NAMALWA (cell line): ENCODE measurements at places on chromosomes 1 and 21.

DNA sequence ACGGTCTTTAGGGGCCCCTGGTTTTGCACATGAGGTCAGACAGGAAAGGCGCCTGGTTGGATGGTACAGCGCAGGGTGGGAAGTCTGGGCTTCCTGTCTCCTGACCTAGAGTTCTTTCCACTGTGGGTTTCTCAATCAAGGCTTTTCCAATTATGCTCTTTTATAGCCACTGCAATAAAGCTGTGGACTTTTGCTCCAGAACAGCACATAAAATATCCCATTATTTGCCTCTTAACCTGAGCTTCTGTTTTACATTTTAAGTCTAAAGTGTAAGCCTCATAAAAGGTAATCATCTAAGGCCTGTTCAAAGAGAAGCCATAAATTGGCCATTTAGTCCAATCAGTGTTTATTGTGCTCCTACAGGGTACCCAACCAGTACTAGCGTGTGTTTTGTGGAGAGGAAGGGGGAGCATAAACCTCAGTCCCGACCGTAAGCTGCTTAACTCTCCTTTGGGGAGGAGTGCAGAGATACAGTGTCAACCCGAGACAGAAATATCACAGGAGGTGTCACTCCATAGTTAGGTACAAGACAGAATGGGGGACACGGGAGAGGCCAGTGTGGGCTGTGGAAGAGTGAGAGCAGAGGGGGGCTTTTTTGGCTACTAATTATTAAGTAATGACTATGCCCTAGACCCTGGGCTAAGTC is 270.0 kb downstream of the TRABD2B start:
- DNase-seq, result no peak

GRCh38 chr21:42269386-42269785 is 45.8 kb downstream of the TFF3 start:
- no peak for DNase-seq

DNA sequence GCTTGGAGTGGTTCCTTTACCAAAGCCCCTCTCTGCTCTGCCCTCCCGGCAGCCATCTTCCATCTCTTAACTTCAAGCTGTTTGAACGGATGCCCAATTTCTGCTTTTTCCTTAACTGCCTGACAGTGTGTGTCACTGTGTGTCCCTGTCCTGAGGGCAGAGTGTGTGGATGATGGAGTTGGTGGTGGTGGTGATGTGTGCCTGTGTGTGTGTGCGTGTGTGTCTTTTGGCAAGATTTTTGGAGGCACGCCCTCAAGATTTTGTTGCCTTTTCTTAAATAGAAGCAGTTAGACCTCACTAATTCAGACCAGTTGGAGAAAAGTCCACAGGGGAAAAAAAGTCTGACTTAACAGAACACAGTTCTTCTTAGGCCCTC is 30.3 kb downstream of the SERTAD4 start:
- no peak for DNase-seq

GRCh38 chr1:156444407-156445001 is 56.1 kb downstream of the MEF2D start:
- DNase-seq, result peak; percentile 84

DNA sequence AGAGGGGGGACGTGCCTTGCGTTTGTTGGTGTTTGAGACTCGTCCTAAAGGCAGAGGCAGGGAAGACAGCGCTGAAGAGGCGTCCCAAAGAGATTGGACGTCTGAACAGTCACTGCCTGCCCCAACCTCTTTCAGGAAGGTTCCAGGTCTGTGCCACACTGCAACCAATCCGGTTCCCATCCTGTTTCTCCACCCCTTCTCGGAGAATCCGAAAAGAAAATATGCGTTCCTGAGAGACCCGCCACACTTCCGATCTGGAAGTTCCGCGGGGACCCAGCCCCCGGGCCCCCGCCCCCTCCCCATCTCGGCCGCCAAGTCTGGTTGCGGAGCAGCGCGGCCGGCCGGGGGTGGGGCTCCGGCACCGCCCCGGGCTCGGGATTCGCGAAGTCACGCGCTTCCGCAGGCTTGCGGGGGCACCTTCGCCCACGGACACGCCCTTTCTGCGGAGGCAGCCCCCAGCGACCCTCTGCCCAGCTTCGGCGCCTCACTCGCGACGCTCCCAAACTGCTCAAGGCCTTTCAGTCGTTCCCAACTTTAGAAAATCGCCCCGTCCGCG is 124.5 kb upstream of the DPYD start:
- DNase-seq, result no peak

GRCh38 chr1:15918962-15919715 is 56.8 kb downstream of the ZBTB17 start:
- no peak for DNase-seq
